ENCODE measurements at places on chromosomes 7 and 10.

DNA sequence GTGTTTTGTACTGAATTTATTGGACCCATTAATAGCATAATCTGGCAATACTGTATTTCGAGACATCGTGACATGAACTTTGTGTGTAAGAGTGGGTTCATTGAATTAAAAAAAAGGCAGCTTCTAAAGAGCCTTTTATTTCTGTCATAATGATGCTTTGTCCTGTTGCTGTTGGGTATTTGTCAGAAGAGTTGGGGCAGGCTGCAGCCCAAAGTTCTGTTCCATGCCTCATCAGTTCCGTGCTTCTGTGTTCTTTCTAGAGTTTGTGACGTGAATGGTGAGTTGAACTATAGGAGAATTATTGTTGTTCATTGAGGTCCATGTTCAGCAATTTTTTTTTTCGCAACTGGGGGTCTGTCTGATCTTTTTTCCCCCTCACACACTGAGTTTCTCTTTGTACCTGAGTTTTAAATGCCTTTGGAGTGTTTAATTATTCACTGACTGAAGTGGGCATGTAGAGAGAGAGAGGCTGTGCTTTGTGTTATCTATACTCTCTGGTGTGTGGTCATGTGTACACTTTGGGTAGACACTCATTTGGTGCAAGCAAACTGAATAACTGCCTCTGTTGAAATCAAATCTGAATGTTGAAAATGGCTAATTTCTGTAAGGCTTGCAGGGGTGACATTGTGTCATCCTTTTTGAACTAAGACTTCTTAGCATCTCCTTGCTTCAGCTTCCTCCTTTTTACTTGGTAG lies 69.8 kb downstream of the ADD3 start:
- DNase-seq = no peak

DNA sequence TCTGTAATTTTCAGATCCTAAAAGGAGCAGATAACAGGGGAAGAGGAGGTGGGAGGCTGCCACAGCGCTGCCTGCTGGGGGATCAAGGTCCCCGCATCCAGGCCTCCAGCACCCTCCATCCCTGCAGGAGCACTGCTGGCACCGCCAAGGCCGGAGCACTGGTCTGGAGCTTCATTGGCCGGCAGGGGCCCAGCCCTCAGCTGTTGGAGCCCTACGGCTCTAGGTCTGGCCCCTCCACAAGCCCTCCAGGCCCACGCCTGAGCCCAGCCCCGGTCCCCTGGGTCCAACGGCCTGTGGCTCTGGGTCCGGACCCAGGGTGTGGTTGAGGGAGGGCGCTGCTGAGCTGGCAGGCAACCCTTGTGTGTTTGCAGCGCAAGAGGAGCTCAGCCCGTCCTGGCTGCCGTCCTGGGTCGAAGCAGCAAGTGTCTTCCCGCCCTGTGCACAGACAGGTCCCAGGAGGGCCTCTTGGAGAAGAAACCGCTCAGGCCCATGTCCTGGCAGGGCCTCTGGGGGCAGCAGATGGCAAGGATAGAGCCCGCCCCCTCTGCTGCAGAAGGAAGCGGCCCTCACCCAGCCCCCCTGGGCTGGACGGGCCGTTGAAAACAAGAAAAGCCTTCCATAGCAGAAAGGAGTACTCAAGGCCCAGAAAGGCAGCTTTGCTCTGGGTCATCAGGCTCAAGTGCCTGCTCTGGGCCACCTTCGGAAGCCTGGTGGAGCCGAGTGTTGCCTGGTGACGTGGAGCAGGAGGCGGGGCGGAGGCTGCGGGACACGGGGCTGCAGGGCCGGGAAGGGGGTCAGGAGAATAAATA lies 54.3 kb upstream of the TNRC18 start:
- no peak for DNase-seq

GRCh38 chr7:126780993-126781392 lies 471.7 kb downstream of the GRM8 start:
- DNase-seq = no peak

GRCh38 chr7:92809760-92810573 lies 26.4 kb downstream of the CDK6 start:
- DNase-seq = peak; percentile 86

- no peak for DNase-seq
These were observed 39.8 kb downstream of the ATOH7 start for GRCh38 chr10:68192113-68192512.

DNA sequence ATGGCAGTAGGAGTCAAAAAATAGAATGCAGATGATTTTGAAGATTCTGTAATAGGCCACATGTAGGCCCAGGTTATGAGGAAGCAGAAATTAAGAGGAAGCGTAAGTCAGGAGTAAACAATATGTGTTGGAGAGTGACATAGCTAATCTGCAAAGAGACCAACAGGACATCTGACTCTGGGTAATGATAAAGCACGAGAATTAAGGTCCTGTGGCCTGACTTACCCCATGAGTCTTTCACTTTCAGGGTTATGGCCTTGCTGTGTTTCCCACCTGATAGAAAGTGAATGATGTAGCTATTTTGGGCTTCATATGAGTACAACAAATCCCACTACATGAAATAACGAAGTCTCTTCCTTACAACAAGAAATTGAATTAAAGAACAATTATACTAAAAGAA lies 393.0 kb downstream of the MAGI2 start:
- no peak for DNase-seq

DNA sequence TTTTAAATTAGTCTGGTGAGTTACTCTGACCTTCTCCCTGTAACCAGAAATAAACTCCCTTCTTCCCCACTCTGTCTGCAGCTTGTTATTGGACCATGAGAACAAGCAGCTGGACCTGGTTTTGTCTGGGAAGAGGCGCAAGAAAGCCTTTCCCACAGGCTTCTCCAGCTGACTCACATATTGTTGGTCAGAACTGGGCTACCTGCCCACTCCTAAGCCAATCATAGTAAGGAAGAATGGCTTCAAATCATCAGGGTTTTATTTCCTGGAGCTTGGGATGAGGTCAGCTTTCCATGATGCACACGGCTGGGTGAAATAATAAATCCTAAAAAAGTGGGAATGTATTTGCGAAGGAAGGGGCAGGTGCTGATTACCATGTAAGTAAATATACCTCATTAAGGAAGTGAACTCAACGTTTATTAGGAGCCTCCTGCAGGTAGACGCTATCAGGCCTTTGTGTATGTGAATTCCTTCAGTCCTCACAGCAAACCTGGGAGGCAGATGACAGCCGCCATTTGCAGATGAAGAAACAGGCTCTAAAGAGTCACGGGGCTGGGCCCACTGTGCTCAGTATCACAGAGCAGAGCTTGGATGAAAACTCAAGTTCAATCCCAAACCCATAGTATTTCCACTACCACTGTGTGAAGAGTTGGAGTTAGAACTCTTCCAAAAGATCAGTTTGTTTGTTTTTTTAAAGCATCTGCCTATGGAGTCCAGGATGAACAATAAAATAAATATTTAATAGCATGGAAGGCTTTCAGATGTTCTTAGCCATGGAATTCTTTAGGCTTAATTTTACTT lies 32.8 kb downstream of the IL15RA start:
- peak; percentile 98 for DNase-seq

- DNase-seq = no peak
These were observed 329.3 kb downstream of the CACNA2D1 start for GRCh38 chr7:82114237-82114636.

DNA sequence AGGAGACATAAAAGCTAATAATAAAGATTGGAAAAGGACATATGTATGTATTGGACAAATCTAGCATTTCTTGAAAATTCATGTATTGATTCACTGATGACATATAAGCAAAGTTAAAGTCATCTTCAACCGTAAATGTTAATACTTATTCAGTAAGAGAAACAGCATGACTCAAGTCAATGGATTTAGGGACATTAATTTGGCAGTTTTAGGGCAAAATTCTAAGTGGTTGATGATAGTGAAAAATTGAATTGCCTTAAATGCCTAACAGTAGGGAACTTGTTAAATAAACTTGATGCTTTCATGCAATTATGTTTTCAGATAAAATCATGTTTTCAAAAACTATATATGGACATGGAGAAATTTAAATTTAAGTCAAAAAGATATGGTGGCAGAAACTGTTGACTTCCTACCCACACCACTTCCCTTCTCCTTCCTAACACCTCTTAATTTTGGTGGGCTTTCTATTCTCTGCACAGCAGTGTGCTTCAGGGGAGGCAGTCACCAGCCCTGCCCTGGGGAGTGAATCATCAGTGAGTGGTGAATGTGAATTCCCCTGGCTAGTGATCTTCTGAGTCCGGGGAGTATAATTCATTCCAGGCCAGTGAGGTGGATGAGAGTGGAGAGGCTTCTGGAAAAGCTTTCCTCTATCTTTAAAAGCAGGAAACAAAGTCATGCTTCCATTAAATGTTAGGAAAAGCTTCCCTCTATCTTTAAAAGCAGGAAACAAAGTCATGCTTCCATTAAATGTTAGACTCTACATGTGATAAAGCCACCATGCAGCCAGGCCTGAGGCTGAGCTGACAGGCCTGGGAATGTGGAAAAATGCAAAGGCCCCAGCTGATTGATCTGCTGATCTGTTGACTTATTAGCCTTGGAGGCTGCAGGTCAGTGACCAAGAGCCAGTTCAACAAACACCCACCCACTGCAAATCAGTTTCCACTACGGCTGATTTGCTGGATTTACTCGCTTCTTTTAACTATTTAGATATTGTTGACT lies 25.2 kb upstream of the ITGB1 start:
- DNase-seq = peak; percentile 85

DNA sequence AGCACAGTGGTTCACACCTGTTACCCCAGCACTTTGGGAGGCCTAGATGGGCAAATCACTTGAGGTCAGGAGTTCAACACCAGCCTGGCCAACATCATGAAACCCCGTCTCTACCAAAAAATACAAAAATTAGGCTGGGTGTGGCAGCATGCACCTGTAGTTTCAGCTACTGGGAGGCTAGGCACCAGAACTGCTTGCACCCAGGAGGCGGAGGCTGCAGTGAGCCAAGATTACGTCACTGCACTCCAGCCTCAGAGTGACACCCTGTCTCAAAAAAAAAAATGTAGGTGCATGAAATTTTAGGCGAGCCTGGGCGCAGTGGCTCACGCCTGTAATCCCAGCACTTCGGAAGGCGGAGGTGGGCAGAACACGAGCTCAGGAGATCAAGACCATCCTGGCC lies 9.6 kb downstream of the BCL7B start:
- DNase-seq = no peak

DNA sequence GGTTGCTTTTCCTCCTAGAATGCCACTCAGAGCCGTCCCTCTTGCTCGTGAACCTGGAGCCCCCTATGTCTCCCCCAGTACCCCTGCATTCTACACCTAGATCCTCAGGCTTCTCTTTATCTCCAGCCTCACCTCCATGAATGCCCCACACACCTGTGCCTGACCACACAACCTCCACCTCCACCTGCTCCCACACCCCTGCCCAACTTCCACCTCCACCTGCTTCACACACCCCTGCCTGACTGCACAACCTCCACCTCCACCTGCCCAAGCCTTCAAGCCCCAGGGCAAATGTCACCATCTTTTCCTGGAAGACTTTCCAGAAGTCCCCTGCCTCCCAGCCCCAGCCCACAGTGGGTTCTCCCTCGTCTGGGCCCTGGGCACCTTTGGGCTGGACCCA lies 6.9 kb upstream of the LFNG start:
- no peak for DNase-seq

DNA sequence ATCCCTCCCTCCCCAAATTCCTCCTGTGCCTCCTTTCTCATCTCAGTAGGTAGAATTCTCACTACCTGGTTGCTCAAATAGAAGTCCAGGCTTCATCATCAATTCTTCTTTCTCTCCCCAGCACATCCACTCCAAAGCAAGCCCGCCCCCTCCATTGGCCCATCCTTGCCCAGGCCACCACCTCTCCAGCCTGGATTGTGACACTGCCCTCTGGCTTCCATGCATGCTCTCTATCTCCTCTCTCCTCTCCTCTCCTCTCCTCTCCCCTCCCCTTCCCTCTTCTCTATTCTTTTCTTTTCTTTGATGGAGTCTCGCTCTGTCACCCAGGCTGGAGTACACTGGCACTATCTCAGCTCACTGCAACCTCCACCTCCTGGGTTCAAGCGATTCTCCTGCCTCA lies 144.9 kb downstream of the UBE2H start:
- no peak for DNase-seq

DNA sequence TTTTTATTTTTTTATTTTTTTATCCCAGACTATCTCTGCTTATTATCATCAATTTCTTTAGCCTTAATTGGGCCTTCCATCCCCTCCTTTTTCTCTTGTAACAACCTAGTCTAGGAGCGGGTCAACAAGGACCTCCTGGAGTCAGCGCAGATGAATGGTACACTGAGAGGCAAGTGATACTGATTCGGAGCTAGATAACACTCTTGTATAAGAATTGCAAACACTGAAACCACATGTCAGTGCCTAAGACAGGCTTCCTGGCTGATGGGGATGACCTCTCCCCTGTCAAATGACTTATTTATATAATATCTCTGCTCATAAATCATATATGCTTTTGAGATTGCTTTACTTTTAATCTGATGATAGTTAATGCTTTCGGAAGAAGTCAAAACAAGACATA lies 22.7 kb downstream of the BPGM start:
- no peak for DNase-seq

DNA sequence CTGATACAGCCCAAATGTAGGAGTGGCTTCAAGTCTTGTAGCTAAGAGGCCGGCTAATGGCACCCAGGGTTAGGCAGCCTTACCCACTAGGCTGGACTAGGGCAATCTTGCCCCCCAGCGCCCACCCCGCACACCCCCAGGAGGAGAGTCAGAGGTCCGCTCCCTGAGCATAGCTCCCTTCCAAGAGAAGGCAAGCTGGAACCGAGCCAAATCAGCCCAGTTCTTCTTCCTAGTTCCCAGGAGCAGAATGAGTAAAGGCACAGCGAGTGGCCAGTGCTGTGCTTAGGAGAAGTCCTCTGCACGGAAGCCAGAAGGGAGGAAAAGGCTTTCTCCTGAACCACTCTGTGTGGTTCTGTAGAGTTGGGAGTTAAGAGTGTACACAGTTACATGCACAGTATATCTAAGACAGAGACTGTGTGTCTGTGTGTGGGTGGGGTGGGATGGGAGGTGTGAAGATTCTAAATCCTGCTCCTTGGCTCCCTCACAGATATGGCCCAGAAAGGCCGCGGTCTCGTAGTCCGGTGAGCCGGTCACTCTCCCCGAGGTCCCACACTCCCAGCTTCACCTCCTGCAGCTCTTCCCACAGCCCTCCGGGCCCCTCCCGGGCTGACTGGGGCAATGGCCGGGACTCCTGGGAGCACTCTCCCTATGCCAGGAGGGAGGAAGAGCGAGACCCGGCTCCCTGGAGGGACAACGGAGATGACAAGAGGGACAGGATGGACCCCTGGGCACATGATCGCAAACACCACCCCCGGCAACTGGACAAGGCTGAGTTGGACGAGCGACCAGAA lies 59.7 kb upstream of the PDCD4 start:
- no peak for DNase-seq

DNA sequence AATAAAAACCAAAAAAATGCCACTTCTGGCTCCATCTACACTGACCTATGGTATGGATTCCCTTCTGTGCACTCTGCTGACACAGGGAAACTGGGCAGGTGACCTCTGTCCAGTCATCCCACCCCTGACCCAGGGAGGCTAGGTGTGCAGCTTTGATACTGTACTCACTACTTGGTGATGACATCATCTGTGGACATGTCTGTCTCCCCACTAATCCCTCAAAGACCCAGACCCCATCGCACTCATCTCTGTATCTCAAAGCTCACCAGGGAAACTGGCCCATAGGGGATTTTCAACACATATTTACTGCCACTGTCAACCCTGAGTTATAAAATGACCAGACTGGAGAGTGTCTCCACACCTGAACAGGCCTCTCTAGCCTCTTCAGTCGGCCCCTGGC lies 10.6 kb downstream of the SGMS1 start:
- no peak for DNase-seq
